ENCODE measurements at places on chromosomes 1 and 21.

DNA sequence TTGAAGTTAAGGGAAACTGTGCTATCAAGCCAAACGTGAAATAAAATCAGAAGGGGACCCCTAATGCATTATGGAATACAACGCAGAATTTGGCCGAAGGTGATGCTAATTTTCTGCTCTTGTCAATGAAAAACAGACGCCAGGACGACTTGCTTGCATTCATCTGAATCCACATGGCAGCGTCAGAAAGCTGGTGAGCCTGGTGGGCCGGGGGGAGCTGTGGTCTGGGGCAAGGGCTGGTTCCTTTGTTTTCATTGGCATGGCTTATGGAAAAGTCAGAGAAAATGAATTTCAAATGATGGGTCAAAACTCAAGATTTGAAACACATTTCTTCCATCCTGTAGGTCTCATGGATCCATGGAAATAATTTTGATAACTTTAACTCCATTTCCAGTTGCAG, 86.4 kb upstream of the RUNX1 start:
- DNase-seq, result no peak

- DNase-seq, result no peak
Measured at GRCh38 chr1:25523542-25523941, 19.9 kb upstream of the LDLRAP1 start.

GRCh38 chr1:15628003-15628402, 10.7 kb downstream of the DDI2 start:
- DNase-seq, result no peak

GRCh38 chr1:226632169-226632879, 83.8 kb downstream of the STUM start:
- DNase-seq, result no peak

DNA sequence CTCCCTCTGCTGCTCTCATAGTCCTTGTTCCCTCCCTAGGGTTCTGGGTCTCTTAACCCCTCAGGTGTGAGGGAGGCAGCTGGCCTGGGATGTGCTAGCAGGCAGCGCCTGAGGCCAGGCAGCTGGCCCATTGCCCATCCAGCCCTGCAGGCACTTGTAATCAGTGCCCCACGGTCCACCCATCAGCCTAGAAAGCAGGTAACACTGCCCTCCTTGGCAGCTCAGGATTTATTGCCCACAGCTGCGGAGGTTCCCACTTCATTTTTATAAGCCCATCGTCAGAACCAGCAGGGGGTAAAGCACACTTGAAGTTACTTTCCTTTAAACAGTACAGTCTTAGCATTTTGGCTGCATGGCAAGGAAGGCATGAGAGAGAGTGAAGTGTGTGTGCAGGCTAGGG, 70.6 kb downstream of the TMEM53 start:
- DNase-seq, result peak; percentile 70

DNA sequence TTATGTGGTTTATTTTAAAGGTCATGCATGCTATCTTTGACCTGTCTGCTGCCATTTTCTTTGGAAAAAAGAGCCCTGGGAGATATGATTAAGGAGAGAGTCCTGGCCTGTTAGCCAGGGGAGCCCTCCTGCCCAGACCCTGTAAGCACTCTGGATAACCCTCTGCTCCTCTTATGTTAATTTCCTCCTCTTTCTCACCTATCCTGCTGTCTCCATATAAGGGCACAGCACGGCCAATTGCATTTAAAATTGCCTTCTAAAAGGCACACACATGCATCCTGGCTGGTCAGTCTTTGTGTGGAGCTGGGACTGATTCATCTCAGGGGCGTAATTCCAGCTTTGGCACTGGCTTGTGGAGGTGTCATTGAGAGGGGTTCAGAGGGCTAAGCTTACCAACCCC, 158.9 kb downstream of the ST6GALNAC5 start:
- DNase-seq, result no peak

- no peak for DNase-seq
Measured at GRCh38 chr1:199549421-199549820, 478.1 kb upstream of the NR5A2 start.

GRCh38 chr1:16155537-16156410, at the start of gene EPHA2:
Gene EPHA2, minus strand, starts transcription at chr1:16156069. Its CDS starts 137 bp downstream, at chr1:16155932.
- no peak for DNase-seq

DNA sequence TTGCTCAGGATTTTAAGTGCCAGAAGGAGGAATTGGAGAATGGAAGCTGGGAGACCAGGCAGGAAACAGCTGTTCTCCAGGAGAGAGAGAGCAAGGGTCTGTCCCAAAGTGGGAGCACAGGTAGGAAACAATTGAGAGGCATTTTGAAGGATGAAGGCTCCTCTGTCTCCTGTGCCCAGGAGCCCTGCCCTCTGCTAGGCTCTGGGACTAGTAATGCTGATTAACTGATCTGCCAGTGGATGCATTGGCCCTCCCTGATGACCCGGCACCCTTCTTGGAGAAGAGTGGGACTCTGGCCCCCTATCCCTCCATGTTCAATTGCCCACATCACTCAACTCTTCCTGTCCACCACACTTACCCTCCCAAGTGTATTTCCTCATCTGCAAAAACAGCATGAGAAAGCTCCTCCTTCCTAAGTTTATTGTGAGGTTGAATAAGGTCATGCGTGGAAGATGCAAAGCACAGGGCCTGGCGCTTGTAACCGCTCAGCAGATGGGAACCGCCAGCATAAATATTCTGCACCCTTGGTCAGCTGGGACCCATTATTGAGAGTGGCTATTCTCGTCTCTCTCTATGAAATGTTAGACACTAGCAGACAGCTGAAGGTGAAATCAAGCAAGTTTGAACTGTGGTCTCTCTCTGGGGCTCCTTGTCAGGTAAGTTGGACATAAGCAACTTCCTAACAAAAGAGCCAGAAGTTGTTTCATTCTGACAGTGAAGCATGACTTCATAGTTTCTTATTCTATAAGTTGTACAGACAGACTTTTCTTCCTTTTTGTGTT, 63.0 kb upstream of the ANGPTL1 start:
- DNase-seq, result no peak

DNA sequence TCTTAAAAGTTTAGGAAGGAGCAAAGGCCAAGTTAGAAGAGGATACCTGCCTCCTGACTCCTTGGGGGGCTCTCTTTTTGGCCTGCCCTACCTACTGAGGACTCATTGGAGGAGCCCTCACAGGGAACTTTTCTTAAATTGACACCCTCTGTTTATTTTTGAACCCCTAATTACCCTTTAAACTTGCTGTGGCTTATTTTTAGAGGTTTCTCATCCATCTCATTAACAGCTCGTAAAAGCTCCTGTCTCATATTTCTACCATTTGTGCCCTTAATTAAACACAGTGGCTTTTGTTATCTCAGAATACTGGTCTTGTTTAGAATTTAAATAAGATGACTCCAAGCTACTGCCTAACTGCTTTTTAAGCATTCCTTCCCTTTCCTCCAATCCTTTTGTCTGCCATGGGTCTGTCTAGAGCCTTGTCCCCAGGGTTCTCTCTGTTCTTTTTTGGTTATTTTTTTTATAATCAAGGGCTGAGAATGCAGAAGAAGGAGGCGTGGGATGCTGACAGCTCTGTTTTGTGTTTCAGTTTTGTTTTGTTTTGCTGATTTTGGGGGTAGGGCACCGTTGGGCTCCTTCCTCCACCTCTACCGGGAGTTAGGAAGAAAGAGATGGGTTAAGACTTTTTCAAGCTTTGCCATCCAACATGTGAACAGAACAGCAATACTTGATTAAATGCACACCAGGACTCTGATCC, 78.0 kb downstream of the SYT6 start:
- no peak for DNase-seq

GRCh38 chr1:241470908-241471590, 48.5 kb downstream of the FH start:
- DNase-seq, result no peak

- peak; percentile 60 for DNase-seq
Measured at GRCh38 chr1:236507022-236507700, 16.6 kb upstream of the LGALS8 start.

DNA sequence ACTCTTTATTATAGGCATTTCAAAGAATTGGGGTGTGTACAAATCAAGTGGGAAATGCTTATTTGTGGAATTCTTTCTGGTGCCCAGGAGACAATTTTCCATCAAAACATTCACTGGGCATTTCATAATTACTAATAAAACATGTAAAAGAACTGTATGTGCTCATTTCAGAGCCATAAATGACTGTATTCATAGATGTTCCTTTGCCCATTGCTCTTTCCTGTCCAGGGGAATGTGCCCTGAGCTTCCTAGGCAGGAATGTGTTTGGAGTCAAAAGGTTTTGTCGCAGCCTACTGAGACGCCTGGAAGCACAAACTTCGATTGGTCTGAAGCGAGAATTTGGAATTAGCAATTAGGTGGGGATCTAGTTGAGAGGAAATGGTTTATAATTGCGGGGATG, 43.7 kb upstream of the EXOSC10 start:
- no peak for DNase-seq

GRCh38 chr1:193846411-193846810, 660.0 kb upstream of the B3GALT2 start:
- no peak for DNase-seq

DNA sequence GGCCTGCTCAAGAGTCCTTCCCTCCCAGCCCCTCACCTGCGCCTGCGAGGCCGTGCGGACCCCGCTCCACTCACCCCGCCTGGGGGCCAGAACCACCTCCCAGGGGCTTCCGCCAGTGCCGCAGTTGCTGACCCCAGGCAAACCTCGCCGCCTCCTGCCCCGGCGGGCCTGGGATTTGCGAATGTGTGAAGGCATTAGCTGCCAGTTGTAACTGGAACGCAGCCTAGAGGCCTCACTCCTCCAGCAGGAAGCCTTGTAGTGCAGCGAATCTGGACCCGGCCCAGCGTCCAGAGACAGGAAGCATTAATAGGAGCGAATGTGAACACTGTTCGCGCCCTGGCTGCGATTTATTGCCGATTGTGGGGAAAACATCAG, 140.9 kb upstream of the ARHGEF16 start:
- DNase-seq, result no peak

- DNase-seq, result no peak
Measured at GRCh38 chr1:234149217-234149616, 224.0 kb upstream of the COA6 start.

DNA sequence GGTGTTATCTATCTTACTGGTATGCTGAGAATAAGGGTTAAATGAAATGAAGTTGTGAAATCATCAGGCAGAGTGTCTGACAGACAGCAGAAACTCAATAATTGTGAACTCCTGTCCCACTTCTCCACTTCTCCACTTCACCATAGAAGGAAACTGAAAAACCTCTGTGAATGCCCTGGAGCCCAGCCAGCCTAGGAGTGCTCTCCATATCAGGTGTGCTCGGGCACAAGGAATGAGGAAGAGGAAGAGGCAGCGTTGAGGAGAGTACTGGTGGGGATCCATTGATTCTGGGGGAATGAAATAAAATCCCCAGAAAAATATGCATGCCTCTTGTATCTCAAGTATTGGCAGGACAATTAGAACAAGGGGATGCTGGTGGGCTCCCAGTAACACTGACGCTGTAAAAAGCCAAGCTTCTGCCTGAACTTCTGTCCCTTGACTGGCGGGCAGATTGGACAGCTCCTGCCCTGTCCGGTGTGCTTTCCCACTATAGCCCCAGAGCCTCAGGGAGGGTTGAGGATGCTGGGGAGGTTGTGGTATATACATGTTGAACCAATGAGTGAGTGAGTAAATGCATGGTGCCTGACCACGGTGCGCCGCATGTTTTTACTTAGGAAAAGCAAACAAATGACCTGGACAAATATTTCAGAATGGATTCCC, 47.7 kb downstream of the NMNAT2 start:
- DNase-seq, result no peak

- no peak for DNase-seq
Measured at GRCh38 chr1:15993666-15994065, 10.4 kb upstream of the SRARP start.

GRCh38 chr1:220274251-220274855, 2.1 kb upstream of the RAB3GAP2 start:
- DNase-seq, result no peak

DNA sequence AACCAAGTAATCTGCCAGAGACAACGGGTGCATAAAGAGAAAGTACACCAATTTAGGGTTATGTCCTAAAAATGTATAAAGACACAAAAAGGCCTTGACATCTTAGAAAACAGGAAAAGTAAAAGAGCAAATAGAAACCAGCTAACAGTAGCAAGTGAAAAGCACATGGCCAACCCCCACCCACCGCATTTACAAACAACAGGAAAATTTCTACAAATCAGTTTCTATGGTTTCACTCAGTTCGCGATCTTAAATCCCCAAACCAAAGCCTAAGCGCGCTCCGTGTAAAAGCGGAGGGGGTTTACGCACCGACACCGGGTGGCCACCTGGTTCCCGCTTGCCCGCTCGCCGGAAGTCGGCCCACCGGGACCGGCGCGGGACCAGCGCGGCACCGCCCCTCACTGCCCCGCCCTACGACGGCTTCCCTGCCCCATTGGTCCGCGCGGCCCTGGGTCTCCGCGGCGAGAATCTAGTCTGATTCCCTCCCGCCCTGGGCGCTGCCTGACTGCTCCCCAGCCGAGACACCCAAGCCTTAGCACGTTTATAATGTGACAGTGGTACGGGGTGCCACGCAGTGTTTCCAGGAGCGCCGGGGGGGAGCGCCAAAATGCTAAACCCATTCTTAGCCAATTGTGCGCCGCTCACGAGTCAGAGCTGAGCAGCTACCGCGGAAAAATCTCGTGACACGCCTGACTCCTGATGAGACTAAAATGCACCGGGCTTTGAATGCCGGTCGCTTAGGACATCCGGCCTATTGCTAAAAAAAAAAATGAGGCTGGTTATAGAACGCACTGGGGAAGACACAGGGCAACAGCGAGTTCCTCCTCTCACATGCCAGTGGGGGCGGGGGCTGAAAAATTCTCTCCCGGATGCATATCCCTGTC, at the start of gene GART:
Gene GART (minus strand): TSS at position 362 of the 884 bp plus-strand sequence. CDS start 2,802 bp downstream, outside the sequence.
- DNase-seq, result no peak

DNA sequence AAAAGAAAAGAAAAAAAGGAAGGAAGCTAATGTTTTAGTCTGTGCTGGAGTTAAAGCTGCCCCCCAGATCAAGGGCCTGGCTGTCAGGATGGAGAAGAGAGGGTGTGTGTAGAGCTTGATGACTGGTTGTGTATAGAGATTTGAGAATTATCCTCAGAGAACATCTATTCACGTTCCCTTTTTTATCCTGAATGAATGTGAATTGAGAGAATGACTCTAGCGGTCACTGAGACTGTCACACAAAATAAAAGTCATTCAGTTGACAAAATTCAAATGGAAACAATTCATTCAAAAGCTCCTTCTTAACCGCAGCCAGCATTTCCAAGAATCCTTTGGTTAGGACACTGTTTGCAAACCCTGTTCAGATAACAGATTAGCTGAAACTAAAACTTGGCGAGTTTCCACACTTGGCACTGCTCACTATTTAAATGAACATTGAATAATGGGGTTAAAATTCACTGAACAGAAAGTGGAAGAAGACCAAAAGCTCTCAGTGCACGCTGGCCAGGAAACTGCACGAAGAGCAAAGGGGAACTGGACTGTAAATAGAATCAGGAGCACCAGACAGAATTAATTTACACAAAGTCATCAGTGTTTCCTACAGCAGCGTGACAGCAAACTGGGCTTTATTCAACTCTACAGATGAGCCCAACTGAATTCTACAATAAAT, 13.6 kb upstream of the FAM89A start:
- DNase-seq, result no peak
